ENCODE measurements at places on chromosomes 4 and X. TPM values are rescaled to one million over a fixed set of nuclear protein-coding genes. Genes with fewer than 3 reads are reported as not detected.

- DNase-seq: no peak
These were observed 37.6 kb downstream of the SLC7A11 start for GRCh38 chr4:138204507-138204906.

DNA sequence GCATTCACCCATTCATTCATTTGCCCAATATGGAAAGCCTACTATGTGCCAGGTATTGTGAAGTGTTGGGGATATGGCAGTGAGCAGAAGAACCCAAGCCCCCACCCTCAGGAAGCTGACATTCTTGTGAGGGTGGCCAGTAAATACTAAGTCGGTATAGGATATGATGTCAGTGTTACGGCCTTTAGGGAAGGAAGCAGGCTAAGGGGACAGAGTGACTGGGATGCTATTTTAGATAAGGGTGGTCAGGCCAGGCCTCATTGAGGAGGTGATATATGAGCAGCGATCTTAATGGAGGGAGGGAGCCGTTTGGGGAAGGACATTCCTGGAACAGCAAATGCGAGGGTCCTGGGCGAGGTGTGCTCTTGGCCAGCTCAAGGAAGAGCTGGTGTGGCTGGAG, 2.0 kb downstream of the ATP6AP1 start:
- no peak for DNase-seq

DNA sequence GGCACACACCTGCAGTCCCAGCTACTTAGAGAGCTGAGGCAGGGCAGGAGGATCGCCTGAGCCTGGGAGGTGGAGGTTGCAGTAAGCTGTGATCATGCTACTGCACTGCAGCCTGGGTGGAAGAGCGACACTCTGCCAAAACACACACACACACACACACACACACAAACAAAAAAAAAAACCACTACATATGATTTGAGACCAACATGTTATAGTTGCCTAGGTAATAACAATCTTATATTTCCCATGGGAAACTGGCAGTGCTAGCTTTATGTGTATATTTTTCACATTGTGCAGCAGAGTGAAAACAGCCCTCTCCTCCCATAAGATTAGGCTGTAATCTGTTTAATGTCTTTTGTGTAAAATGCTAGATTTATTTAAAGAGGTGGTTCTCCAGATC, 3.1 kb upstream of the FAM241A start:
- no peak for DNase-seq

DNA sequence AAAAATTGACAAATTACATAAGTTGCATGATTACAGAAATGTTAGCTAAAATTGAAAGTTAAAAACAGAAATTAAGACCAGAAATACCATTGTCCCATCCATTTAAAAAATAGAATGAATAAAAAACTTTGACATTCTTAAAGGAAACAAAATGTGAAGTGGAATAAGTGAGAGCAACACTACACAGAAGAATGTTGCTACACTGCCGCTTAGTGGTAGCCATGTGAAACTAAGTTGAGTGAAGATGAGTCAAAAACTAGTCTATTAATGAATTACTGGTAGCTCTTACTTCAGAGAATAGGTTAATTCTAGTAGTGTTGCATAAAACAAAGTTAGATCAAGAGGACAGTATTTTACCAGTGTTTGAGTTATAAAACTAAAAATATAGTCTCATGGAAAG, 571.0 kb upstream of the KLHL4 start:
- DNase-seq: no peak

DNA sequence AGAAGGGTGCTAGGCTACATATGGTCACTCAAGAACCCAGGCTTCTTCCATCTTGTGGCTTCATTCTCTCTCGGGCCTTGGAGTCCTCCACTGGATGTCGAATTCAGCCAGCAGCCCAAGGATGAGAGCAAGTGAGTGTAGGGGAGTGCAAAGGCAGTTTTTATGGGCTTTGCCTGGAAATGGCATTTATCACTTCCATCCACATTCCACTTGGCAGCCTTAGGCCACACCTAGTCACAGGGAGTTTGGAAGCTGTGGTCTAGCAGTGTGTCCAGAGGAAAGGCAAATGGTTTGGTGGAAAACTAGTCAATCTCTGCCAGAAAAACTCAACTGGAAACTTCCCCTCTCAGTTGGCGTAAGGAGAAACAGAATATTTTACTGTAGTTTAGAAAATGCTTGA, 59.0 kb downstream of the NHS start:
- DNase-seq: no peak

GRCh38 chr4:95548738-95549245, at the start of gene UNC5C:
Gene UNC5C, minus strand, starts transcription at chr4:95548973.
- peak; percentile 83 for DNase-seq

Gene FAT1
- 188 TPM for total RNA-seq

Gene IBSP
- not detected for total RNA-seq
